HEK293T (cell line): ENCODE measurements at places on chromosomes 2 and 18.

- no peak for DNase-seq
These were observed 51.2 kb downstream of the CLIP4 start for GRCh38 chr2:29166242-29167039.

DNA sequence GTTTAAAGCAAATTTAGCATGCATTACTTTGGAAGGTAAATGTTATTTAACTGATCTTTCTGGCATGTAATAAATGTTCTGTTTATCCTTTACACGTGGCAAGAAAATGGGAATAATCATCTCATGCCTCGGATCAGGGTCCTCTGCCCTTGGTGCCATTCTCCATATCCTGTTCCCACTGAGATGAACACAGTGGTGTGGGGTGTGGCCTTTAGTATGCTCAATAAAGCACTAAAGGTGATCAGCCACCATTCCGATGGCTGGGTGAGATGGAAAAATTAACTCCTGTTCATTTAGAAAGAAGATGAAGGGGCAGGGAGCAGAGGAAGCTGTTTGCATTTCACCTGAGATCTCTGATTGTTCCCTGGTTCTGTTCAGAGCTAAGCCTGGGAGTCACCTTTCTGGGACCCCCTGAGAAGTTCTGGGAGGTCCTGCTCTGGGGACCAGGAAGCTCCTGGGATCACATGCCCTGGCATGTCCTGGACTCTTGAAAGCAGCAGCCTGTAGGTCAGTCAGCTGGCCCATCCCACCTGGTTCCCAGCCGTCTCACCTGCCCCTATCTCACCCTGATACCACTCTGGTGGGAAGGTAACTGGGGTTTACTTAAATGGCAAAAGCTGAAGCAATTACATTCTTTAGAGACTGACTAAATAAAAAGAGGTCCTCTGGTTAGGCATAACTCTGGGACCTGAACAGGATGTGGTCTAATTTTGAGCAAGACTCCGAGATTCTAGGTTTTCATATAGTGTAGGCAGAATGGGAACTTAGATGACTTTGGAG is 288.9 kb upstream of the EPAS1 start:
- no peak for DNase-seq

DNA sequence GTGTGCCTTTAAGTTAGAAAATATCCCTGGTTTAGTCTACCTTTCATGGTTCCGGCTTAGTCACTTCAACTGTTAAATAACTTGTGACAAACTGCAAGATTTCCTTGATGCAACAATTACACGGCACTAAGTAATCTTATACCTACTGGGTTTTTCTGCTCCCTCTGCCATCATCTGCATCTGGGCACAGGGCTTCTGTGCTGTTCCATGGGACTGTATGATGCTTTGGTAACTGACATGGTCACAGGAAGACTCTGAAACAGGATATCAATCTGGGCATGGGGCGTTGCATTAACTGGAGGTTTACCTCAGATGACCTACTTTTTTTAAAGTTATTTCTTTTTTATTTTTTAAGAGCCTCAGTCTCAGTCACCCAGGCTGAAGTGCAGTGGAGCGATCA is 365.4 kb downstream of the SS18 start:
- DNase-seq, result no peak

GRCh38 chr2:101858910-101859309 is 132.8 kb upstream of the IL1R2 start:
- DNase-seq, result no peak
